Stimulated activated CD8-positive, alpha-beta memory T cell treated with anti-CD3 and anti-CD28 coated beads, Interleukin-2, amount 100 ng/mL, for 1 hour (primary cell): ENCODE measurements at places on chromosomes 12 and 14.

- DNase-seq = no peak
These were observed 164.8 kb upstream of the NRXN3 start for GRCh38 chr14:78005325-78005724.

- DNase-seq = no peak
These were observed 234.7 kb downstream of the ADGRD1 start for GRCh38 chr12:131188131-131189050.

DNA sequence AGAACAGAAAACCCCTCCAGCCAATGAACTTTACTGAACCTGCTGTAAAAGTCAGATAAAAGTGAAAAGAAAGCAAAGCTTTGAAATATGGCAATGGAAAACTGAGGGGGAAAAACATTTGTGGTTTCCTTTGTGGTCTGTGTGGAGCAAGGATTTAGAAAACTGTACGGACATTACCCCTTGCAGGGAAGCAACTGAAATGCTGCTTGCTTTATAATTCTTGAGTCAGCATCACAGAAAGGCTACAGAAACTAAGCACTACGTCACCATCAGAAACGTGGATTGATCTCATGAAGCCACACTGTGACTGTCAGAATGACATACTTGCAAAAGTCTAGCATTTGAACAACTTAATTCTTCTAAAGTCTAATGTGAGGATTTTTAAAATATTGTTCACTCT is 2.4 kb upstream of the KCNC2 start:
- no peak for DNase-seq

- no peak for DNase-seq
These were observed 881 bp downstream of the PYGL start for GRCh38 chr14:50943261-50943942.

DNA sequence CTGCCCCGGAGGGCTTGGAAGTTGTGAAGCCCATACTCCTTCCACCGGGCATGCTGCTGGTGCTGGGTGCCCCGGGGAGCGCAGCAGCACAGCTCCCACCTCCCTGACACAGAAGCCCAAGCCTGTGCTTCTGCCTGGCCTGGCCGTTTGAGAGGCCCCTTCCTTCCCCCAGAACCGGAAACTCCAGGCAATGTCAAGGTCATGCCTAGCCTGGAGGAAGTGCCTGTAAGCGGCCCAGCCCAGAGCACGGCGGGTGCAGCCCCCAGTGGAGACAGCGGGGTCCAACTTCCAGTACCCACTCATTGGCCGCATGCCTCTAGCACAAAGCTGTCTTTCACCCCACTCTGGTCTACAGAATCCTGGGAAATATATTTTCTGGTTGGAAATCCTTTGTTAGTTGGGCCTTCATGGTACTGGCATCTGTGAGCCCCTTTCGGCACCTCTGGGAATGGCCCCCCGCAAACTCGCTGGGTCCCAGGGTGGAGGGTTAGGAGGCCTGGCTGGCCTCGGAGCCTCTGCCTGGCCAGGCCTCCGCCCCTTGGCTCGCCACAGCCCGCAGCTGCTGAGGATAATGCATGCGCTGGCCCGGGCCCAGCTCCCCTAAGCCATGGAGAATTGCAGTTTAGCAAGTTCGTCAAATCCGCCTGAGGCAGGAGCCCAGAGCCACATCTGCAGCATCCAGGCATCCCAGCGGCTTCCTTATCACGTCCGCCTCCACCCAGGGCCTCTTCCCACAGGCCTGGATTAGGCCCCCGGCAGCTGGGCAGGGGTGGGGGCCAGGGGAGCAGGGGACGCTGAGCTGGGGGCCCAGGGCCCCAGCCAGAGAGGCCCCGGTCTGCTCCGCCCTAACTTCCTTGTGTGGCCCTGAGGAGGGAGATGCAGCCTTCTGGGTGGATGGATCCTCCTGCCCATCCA is 48.9 kb upstream of the DLK1 start:
- DNase-seq = no peak

DNA sequence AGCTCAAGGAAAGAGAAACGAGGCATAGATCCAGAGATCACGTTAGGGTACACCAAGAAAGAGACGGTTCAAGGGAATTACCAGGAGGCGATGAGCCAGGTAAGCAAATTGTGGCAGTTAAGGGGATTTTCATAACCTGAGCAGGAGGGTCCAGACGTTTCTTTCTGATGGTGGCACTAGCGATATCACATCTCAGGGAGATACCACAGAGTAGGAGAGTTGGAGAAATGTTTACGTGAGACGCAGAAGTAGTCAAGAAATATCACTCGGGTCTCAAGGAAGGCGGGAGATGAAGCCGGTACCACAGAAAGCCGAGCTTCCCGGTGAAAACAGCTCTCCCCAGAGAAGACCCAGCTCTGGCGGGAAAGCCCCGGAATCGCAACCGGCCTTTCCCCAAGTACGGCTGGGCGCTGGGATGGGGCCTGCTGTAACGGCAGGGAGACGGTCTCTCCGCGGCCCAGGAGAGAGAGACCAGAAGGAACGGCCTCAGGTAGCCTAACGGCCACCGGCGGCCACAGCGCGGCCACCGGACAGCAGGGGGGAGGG is 485 bp downstream of the SENP1 start:
- peak; percentile 28 for DNase-seq

DNA sequence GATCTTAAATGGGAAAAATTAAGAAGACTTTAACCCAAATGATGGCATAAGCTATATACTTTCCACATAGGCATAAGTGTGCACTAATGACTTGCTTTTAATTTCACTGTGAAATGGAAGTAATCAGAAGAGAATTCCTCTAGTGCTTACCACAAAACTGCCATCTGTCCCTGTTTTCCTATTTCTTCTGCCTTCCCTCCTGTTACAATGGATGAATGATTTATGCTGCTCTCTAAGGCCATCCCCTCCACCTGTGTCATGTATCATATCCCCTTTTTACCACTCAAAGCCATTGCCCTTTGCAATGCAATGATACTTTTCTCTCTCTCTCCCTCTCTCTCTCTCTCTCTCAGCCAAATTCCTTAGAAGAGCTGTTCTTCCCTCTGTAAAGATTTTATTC is 109.1 kb downstream of the C12orf50 start:
- DNase-seq = no peak

DNA sequence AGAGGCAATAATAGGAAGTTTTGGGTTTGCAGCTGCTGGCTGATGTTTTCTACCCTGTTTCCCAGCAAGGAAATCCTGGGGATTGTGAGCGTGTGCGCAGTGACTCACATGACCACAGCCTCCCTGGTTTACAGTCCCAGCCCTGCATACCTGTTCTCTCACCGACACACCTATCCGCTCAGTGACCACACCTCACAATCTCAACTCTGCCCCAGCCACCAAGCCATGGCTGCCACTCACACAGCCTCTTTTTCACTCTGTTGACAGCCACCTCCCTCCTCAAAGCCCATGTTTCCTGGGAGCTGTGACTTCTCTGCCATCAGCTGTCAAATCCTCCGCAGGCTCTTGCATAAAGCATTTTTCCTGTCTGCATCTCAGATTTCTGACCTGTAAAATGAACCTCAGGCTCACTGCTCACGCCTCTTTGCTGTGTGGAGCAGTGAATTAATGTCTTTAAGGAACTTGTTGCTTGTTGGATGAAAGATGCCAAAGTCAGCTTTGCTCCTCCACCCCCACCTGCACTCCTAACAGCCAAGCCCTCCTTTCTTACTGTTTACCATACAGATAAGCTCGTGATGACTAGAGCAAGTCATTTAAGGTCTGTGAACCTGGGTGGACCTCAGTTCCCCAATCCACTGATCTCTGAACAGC is 43.5 kb downstream of the B4GALNT3 start:
- no peak for DNase-seq

DNA sequence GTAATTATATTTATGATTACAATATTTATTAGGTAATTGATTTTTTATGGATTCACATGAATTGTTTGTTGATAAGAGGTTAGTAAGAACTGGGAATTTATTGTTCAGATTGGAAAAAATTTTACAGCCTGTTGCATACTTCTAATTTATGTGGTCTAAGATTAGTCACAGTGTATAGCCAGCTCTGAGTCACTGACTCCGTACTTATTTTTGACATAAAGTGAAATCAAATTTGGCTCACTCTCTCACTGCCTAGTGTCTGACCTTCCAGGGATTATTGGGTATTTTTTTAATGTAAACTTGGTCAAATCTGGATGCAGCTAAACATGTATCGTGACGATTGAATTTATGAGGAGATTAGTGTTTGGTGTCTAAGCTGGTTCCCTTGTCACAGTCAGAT is 109.3 kb downstream of the PTPRQ start:
- no peak for DNase-seq

DNA sequence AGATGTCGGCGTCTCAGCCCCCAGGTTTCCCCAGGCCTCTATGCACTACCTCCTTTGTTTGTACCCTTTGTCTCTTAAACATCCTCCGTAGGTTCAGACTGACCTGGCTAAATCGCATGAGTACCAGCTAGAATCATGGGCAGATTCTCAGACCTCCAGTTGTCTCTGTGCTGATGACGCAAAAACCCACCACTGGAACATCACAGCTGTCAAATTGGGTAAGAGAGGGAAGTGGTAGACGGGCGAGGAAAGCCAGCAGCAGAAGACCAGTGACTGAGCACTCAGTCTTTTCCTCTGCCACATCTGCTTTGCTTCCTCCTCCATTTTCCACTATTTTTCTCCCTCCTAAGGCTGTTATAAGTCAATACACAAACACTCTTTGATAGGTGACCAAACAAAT is 29.7 kb downstream of the A2ML1 start:
- DNase-seq = no peak
